ENCODE measurements at places on chromosomes 11 and 22.
A peak's percentile ranks its signal among the peaks of the same experiment; 100 is the strongest.

DNA sequence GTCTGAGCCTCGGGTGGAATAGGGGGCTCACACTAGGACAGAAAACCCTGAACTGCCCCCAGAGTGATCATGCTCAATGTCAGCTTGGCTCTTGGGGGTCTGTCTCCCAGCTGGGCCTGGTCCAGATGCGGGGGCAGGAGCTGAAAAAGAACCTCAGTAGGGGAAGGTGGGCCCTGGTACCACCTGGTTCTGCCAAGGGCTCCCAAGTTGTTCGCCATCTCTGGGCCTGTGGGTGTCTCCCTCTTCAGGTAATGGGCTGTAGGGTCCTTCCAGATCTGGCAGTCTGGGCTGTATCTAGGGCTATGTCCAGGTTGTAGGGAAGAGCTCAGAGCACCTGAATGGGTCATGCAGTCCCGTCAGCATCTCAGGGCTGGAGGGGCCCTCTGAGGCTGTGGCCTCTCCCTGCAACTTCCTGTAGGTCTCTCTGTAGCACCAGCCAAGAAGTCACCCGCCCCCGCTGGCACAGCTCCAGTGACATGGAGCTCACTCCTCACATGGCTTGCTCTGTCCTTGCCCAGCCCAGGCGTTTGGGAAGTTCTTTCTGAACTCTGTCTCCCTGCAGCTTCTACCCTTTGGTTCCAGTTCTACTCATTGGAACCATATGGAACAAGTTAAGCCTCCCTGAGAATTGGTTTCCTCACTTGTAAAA lies 33.0 kb upstream of the SOX10 start:
- no peak overlapping the region for H3K4me3 ChIP-seq
- H3K27me3 ChIP-seq: no peaks in the 10 kb centered on the region
- H3K27ac ChIP-seq: no peak overlapping the region
- DNase-seq: no peak

- no peaks in the 10 kb centered on the region for H3K36me3 ChIP-seq
- no peak for DNase-seq
- H3K27me3 ChIP-seq: no peaks in the 10 kb centered on the region
- H3K27ac ChIP-seq: no peak overlapping the region
Observed at GRCh38 chr22:27474112-27474571, 327.4 kb downstream of the MN1 start.

DNA sequence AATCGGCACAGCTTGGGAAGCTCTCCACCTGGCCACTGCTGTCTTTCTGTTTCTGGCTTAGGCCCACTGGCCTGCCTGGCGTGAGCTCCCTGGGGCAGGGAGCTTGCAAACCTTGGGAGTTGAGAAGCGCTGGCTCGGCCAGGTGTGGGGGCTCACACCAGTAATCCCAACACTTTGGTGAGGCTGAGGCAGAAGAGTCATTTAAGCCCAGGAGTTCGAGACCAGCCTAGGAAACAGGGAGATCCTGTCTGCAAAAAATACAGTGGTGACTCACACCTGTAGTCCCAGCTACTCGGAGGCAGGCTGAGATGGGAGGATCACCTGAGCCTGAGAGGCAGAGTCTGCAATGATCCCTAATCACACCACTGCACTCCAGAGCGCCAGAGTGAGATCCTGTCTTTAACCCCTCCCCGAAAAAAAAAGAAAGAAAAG lies 4.0 kb downstream of the AP5B1 start:
- H3K4me3 ChIP-seq: peak overlapping the region; percentile 25
- no peak for DNase-seq
- no peaks in the 10 kb centered on the region for H3K27me3 ChIP-seq

GRCh38 chr22:29023172-29023796 lies 38.3 kb downstream of the C22orf31 start:
- no peak for DNase-seq
- H3K4me1 ChIP-seq: no peaks in the 10 kb centered on the region
- H3K4me3 ChIP-seq: no peak overlapping the region
- H3K27me3 ChIP-seq: peaks cover 18% of the 10 kb centered on the region
- no peak overlapping the region for H3K27ac ChIP-seq

DNA sequence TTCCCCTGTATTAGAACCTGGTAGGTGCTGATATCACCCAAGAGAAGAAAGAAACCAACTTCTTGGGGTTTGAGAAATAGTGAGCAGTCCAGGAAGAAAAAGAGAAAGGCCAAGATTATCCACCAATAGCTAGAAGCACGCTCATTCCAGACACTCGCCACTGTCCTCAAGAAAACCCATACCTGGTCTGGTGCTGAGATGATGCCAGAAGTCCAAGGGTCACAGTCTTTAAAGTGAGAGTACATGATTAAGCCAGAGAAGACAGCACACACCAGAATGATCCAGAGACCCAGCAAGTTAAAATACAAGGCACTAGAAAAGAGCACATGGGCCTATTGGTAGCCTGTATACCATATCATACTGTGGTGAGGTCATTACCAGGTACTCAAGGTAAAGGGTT lies 23.6 kb downstream of the SLC5A12 start:
- no peak overlapping the region for H3K27ac ChIP-seq
- no peak for DNase-seq
- H3K36me3 ChIP-seq: no peaks in the 10 kb centered on the region
- no peak overlapping the region for H3K4me3 ChIP-seq
- H3K4me1 ChIP-seq: no peaks in the 10 kb centered on the region

DNA sequence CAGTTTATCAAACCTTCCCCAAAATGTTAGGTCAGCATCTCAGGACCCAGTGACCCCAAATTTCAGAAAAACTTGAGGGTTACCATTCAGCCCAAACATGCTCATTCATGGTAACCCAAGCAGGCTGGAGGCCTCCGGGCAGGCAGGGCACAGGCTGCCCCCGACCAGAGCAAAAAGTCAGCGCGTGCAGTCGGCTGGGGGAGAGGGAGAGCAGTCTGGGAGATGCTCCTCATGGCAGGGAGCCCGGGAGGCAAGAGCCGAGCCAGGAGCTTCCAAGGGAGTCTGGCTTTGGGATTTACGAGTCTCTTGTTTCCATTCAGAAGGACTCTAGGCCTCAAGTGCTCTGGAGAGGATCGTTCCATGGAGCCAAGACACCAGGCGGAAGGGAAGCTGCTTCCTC lies 45.7 kb downstream of the RPUSD4 start:
- H3K27ac ChIP-seq: no peak overlapping the region
- H3K36me3 ChIP-seq: no peaks in the 10 kb centered on the region
- no peaks in the 10 kb centered on the region for H3K4me1 ChIP-seq
- no peak overlapping the region for H3K4me3 ChIP-seq
- no peaks in the 10 kb centered on the region for H3K27me3 ChIP-seq

DNA sequence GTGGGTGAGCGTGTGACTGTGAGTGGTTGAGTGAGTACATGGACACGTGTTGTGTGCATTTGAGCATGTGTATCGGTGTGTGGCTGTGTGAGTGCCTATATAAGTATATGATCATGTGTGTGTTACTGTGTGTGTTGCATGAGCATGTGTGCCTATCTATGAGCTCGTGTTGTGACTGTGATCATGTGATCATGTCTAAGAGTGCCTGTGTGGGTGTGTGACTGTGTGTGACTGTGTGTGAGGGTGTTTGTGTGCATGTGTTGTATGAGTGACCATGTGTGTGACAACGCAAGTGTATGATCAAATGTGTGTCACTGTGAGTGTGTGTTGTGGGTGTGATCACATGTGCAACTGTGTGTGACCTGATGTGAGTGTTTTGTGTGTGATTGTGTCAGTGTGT lies 88.8 kb downstream of the UBASH3B start:
- H3K4me1 ChIP-seq: peaks cover 13% of the 10 kb centered on the region
- H3K27me3 ChIP-seq: no peaks in the 10 kb centered on the region
- H3K36me3 ChIP-seq: peaks cover 2% of the 10 kb centered on the region
- no peak overlapping the region for H3K4me3 ChIP-seq
- DNase-seq: no peak
- H3K27ac ChIP-seq: no peak overlapping the region

GRCh38 chr11:73091521-73092305 lies 50.4 kb downstream of the FCHSD2 start:
- H3K36me3 ChIP-seq: peaks cover 3% of the 10 kb centered on the region
- H3K4me1 ChIP-seq: peaks cover 19% of the 10 kb centered on the region
- no peaks in the 10 kb centered on the region for H3K27me3 ChIP-seq
- DNase-seq: no peak
- H3K4me3 ChIP-seq: no peak overlapping the region

- H3K27ac ChIP-seq: peak overlapping the region; percentile 61
- peaks cover 61% of the 10 kb centered on the region for H3K4me1 ChIP-seq
- H3K4me3 ChIP-seq: peak overlapping the region; percentile 16
- peaks cover 86% of the 10 kb centered on the region for H3K36me3 ChIP-seq
Observed at GRCh38 chr11:35216962-35217678, 78.1 kb downstream of the CD44 start.

- H3K36me3 ChIP-seq: no peaks in the 10 kb centered on the region
- H3K27ac ChIP-seq: no peak overlapping the region
- peak overlapping the region; percentile 48 for H3K4me3 ChIP-seq
- DNase-seq: no peak
- peaks cover 14% of the 10 kb centered on the region for H3K4me1 ChIP-seq
Observed at GRCh38 chr11:114315749-114316368, 19.7 kb downstream of the NNMT start.

DNA sequence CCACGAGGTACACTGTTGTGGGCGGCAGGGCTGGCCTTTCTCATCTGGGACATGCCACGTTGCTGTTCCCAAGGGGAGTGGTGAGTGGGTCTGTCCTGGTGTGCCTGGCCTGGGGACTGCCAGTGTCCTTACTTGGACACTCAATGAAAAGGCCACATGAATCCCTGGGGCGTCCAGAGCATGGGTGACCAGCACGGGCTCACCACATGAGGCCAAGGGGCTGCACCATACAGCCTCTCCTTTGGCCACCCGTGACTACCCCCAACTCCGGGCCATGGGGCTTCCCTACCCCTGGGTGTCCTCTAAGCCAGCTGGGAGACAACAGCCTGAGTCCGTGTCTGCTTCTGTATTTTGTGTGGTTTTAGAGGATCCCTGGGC lies 20.2 kb upstream of the TXNRD2 start:
- H3K4me1 ChIP-seq: peaks cover 14% of the 10 kb centered on the region
- H3K4me3 ChIP-seq: no peak overlapping the region
- H3K36me3 ChIP-seq: peaks cover 5% of the 10 kb centered on the region
- no peak for DNase-seq
- H3K27me3 ChIP-seq: no peaks in the 10 kb centered on the region

DNA sequence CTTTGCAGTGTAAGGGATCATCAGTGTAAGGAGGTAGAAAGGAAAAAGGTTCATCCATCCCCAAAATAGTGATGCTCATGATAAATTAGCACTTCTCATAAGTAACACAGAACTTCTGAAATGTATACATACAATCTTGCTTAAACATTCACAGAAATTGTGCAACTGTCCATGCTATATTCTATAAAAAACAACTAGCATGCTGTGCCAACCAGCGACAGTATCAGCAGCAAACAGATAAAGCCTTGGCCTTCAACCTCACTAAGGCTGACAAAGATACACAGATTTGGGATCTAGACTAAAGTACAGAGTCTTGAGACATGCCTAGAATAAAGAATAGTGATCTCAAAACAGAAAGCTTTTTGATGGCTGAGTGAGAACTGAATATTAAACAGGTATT lies 74.1 kb upstream of the CHRM4 start:
- DNase-seq: no peak
- H3K36me3 ChIP-seq: no peaks in the 10 kb centered on the region
- H3K27ac ChIP-seq: no peak overlapping the region
- no peaks in the 10 kb centered on the region for H3K27me3 ChIP-seq
- no peaks in the 10 kb centered on the region for H3K4me1 ChIP-seq

GRCh38 chr11:80443177-80443576 lies 1002.3 kb upstream of the TENM4 start:
- H3K36me3 ChIP-seq: no peaks in the 10 kb centered on the region
- no peak overlapping the region for H3K27ac ChIP-seq
- H3K27me3 ChIP-seq: no peaks in the 10 kb centered on the region
- H3K4me3 ChIP-seq: no peak overlapping the region
- no peaks in the 10 kb centered on the region for H3K4me1 ChIP-seq

DNA sequence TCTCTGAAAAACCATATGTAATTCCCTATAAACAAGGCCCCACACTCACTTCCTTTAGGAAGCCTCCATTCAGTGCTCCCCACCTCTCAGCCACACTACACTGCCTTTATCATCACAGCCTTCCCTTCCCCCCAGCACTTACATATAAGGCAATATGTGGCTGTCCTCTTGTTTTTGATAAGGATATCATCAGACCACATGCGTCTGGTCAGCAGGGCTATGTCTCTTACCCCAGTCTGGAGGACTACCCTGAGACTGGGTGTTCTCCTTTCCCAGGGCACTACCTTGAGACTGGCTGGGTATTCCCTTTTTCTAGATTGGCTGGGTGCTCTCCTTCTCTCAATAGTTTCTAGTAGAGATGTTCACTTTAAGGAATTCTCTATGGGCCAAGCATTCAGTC lies 7.8 kb downstream of the KCNE3 start:
- no peaks in the 10 kb centered on the region for H3K36me3 ChIP-seq
- no peak overlapping the region for H3K4me3 ChIP-seq
- H3K4me1 ChIP-seq: no peaks in the 10 kb centered on the region

- DNase-seq: no peak
- no peaks in the 10 kb centered on the region for H3K36me3 ChIP-seq
- H3K27ac ChIP-seq: no peak overlapping the region
Observed at GRCh38 chr11:79080551-79080950, 360.3 kb downstream of the TENM4 start.

- DNase-seq: no peak
- no peak overlapping the region for H3K27ac ChIP-seq
- no peaks in the 10 kb centered on the region for H3K27me3 ChIP-seq
- peaks cover 66% of the 10 kb centered on the region for H3K36me3 ChIP-seq
- H3K4me1 ChIP-seq: peaks cover 12% of the 10 kb centered on the region
- H3K4me3 ChIP-seq: no peak overlapping the region
Observed at GRCh38 chr11:32100495-32100894, 9.6 kb downstream of the RCN1 start.

DNA sequence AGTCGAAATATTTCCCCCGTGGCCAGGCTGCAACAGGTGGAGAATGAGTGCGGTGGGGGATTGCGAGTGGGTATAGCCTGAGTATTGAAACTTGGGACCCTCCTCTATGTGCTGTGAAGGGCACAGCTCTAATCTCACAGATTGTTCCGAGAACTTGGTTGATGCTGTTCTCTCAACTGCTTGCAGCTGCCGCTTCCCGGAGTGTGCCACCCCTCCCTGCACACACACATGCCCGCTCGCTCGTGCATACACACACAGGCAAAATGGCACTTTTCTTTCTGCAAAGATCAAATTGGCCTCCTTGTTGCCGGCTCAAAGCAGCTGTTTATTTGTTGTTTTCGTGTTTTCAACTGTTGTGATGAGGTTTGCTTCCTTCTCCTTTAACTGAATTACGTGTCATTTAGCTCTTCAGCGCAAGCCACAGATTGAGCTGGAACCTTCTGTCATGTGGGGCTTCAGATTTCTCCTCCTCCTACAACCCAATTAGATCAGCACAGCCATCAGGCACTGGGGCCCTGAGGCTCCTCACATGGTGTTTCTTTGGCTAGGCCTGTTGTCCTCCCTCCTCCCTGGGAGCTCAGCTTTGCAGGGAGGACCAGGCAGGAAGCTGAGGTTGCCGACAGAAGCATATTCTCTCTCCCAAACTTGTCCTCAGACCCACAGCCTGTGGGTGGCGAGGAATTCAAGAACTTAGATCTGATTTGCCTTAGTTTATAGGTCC lies 13.9 kb upstream of the B3GAT1 start:
- no peak overlapping the region for H3K27ac ChIP-seq
- peaks cover 4% of the 10 kb centered on the region for H3K27me3 ChIP-seq
- no peak overlapping the region for H3K4me3 ChIP-seq
- H3K4me1 ChIP-seq: no peaks in the 10 kb centered on the region
- no peak for DNase-seq

- H3K27ac ChIP-seq: no peak overlapping the region
- DNase-seq: no peak
- H3K4me1 ChIP-seq: no peaks in the 10 kb centered on the region
- H3K36me3 ChIP-seq: no peaks in the 10 kb centered on the region
- peaks cover 17% of the 10 kb centered on the region for H3K27me3 ChIP-seq
- no peak overlapping the region for H3K4me3 ChIP-seq
Observed at GRCh38 chr11:125376117-125376516, 119.9 kb downstream of the FEZ1 start.

GRCh38 chr11:10041748-10042446 lies 252.1 kb downstream of the SBF2 start:
- no peak overlapping the region for H3K27ac ChIP-seq
- no peak overlapping the region for H3K4me3 ChIP-seq
- peaks cover 21% of the 10 kb centered on the region for H3K36me3 ChIP-seq
- H3K27me3 ChIP-seq: no peaks in the 10 kb centered on the region
